Kidney epithelial cell (primary cell): ENCODE measurements at places on chromosomes 12 and 14. TPM values are rescaled to one million over a fixed set of nuclear protein-coding genes. Genes with fewer than 3 reads are reported as not detected.

ERG28 gene
- total RNA-seq = 14.8 and 16.2 TPM in 2 replicates

FRS2 gene
- total RNA-seq = 26.6 and 35.5 TPM in 2 replicates

PTGDR gene
- not detected in 2 replicates for total RNA-seq

DNAH10 gene
- under 0.01 and 0.04 TPM in 2 replicates for total RNA-seq

ANKRD33 gene
- not detected in 2 replicates for total RNA-seq

GLIPR1 gene
- 28.4 and 31.9 TPM in 2 replicates for total RNA-seq

DUSP6 gene
- 43.1 and 64.5 TPM in 2 replicates for total RNA-seq

HVCN1 gene
- total RNA-seq = 0.33 and 2.1 TPM in 2 replicates

DNM1L gene
- 60.0 and 70.8 TPM in 2 replicates for total RNA-seq

FOXN4 gene
- not detected in 2 replicates for total RNA-seq

KRT6C gene
- total RNA-seq = not detected in 2 replicates

NEDD8 gene
- total RNA-seq = 157 and 180 TPM in 2 replicates

ESPL1 gene
- total RNA-seq = 2.2 and 4.0 TPM in 2 replicates

RALGAPA1 gene
- total RNA-seq = 31.1 and 44.4 TPM in 2 replicates

GYS2 gene
- not detected in 2 replicates for total RNA-seq

ACSS3 gene
- 5.5 and 9.2 TPM in 2 replicates for total RNA-seq

ALG10B gene
- total RNA-seq = 3.3 and 3.9 TPM in 2 replicates

GPRC5D gene
- not detected in 2 replicates for total RNA-seq

PTPRO gene
- total RNA-seq = 3.7 and 5.4 TPM in 2 replicates

SLC4A8 gene
- total RNA-seq = 1.0 and 1.7 TPM in 2 replicates

MYO1A gene
- not detected in 2 replicates for total RNA-seq

AMN gene
- total RNA-seq = 0.54 and 1.2 TPM in 2 replicates

SETD3 gene
- total RNA-seq = 47.2 and 54.7 TPM in 2 replicates

AQP6 gene
- not detected in 2 replicates for total RNA-seq

IAPP gene
- total RNA-seq = not detected in 2 replicates

PTPN6 gene
- 17.0 and 31.3 TPM in 2 replicates for total RNA-seq

PRB3 gene
- not detected in 2 replicates for total RNA-seq

BLOC1S1 gene
- total RNA-seq = 109 and 131 TPM in 2 replicates

TMED8 gene
- total RNA-seq = 9.7 and 10.9 TPM in 2 replicates

RILPL1 gene
- 10.2 and 12.1 TPM in 2 replicates for total RNA-seq

CLEC2B gene
- 0.50 TPM in 1 of 2 replicates, not detected in the other for total RNA-seq

HSPA2 gene
- 12.0 and 14.2 TPM in 2 replicates for total RNA-seq

RNASE7 gene
- total RNA-seq = not detected in 2 replicates

SLCO1C1 gene
- not detected in 2 replicates for total RNA-seq

C12orf60 gene
- total RNA-seq = 4.7 and 4.9 TPM in 2 replicates

GOLGA5 gene
- total RNA-seq = 38.7 and 41.2 TPM in 2 replicates

OAS2 gene
- total RNA-seq = 1.0 and 3.6 TPM in 2 replicates

OR4E2 gene
- not detected in 2 replicates for total RNA-seq
